ENCODE measurements at places on chromosomes 1 and 21.
A peak's percentile ranks its signal among the peaks of the same experiment; 100 is the strongest.

DNA sequence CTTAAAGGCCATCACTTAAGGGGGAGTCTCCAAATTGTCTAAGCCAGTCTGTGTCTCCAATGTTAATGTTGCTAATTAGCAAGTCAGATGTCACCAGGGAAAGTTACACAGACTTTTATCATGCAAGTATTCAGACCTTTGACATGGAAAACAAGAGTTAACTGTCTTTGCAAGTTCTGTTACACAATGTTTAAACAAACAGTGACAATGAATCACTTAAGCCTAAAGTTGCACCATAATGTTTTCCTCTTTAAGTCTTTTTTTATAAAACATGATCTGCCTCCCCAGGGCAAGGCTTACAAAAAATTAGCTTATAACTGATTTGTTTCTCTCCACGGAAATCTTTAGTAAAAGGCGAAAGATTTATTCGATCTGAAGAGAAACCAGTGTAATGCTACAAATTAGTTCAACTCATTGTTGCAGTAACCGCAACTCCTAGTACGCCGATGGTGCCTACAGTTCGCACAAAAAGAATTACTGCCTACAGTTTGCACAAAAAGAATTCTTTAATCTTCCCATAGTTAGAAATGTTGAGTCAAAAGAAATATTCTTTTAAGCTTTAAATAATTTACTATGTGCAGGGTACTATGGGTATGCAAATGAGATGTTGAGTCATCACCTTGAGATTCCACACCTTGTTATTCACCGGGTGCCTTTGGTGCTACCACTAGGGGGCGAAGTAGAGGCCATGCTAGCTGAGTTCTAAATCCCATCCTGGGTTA, 45.3 kb downstream of the HHAT start:
- DNase-seq, result peak; percentile 56

DNA sequence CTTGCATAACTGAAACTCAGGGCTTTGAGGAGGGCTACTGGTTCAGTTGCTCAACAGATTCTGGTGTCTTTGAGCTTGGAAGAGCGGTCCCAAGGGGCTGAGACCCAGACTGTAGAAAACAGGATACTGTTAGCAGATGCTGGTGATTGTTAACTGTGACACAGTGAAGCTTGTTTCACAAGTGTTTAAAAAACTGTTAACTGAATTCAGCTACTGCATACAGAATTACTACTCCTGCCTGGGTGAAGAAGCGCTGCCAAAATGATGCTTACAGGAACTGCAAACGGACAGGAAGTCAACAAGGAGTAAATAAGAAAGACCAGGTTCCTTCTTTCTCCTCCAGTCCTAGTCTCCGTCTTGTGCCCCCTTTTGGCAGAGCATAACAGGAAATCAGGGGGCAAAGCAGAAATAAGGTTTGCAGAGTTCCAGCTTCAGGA, 195.3 kb upstream of the USP25 start:
- DNase-seq, result peak; percentile 3

DNA sequence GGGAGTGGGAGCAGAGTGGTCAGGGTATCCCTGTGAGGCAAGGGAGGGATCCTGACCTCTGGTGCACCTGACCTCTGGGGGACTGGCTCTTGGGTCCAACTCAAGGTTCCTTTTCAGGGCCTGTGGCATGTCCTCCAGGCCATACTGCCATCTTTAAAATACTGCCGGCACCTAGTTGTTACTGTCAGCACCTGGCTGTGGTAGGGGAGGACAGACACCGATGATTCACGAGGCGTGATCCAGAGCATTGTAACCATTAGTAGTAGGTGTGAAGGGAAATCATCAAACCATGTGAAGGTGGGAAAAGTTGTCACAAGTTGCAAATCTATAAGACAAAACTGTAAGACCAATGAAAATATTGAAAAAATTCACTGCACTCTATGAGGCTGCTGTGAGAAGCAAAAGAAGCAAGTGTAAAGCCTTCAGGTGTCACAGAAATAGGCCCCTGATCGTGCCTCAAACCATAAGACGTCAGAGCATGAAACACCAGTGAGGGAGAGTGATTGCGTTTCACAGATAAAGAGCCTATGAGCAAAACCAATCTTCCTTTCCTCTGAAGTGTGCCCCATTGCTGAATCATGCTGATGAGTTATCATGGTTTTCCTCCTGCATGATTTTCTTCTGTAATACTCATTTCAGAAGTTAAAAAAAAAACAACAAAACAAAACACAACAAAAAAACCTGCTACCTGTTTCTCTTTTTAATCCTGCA, 55.3 kb downstream of the CDC7 start:
- no peak for DNase-seq

- DNase-seq, result no peak
Observed at GRCh38 chr1:172874950-172875349, 175.8 kb downstream of the TNFSF18 start.
